NCI-H187 (cell line): ENCODE measurements at places on chromosomes 2 and 18.

- DNase-seq, result no peak
These were observed 92.3 kb upstream of the CAPN13 start for GRCh38 chr2:30899516-30900054.

DNA sequence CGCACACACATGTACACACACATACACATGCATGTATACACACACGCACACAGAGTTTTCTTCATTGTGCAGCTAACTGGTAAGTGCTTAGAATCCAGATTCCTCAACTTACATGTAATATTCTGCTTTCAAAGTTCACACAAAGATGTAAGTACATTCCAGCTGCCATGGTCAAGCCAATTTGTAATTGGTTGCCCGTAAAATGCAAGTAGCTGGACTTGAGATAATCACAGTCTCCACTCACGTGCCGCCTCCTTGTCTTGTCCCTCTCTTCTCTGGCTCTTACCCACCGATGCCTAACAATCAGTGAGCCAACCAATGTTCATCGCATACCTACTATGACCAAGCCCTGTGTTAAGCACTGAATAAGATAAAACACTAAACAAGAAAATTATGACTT lies 77.8 kb downstream of the SOCS6 start:
- no peak for DNase-seq

- peak; percentile 9 for DNase-seq
These were observed 3.2 kb downstream of the TEKT4 start for GRCh38 chr2:94874277-94874997.

GRCh38 chr18:26421931-26422330 lies 126.4 kb downstream of the KCTD1 start:
- DNase-seq, result no peak

DNA sequence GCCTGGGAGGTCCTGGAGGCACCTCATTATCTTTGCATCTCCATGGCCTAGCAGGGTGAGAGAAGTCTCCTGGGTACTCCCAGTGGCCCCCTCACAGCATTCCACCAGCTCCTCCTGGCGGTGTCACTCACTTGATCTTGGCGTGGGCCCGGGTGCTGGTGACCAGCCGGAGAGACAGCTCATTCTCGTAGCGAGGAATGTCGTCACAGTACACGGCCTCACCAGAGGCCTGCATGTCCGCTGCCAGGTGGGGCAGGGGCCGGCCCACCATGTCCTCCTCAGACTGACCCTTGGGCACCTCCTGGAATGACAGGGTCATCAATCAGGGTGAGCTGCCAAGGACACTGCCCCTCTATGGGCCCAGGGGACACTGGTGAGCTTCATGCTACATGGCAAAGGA lies 42.4 kb downstream of the XDH start:
- no peak for DNase-seq

DNA sequence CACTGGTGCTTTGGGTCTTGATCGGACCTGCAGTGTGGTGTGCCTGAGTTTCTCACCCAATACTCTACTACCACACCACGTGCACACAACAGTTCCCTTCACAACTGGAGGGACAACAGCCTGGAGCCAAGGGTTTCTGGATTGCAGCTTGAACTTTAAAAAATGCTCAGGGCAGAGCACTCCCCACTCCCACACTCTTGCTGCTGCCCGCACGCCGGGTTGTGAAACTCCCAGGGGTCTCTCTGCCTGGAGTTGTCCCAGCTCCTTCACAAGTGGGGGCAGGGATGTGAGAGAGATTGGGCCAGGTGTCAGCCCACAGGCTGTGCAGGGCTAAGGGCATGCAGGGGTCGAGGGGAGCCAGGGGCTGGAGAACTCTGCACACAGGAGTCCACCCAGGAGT lies 89.4 kb downstream of the GALR1 start:
- DNase-seq, result no peak

DNA sequence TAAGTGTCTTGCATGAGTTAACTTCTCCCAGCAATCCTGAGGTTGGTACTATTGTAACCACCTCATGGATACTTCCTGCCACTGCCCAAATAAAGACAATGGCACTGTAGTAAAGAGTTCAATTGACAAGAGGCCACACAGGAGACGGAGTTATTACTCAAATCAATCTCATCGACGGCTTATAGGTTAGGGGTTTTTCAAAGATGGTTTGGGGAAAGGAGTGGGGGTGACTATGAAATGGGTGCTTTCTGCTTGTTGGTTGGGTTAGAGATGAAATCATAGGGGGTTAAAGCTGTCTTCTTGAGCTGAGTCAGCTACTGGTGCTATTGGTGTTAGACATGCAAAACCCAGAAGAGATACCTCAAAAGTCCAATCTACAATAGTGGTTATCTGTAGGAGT lies 1258.0 kb upstream of the ZEB2 start:
- no peak for DNase-seq

GRCh38 chr2:67854103-67854743 lies 208.6 kb downstream of the C1D start:
- no peak for DNase-seq

- DNase-seq, result no peak
These were observed 32.1 kb downstream of the FBXO48 start for GRCh38 chr2:68434981-68435380.

DNA sequence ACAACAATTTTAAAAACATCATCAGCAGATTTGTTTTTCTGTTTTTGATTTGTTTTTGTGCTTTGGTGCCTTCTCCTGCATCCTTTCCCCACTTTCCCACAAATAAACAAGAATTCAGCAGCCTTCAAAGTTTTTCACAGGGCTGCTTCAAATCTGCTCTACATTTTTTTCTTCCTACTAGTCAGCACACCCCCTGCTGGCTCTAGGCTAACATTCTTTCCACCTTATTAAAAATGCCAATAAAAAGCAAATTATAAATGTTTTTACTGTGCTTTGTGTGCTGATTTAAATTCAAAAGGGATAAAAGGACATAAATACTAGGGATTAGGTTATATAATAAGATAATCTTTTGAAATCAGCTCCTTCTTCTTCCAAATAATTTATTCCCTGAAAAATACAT lies 6.2 kb upstream of the CNTNAP5 start:
- no peak for DNase-seq

- DNase-seq, result no peak
These were observed 528 bp upstream of the ATG16L1 start for GRCh38 chr2:233250985-233251305.

GRCh38 chr18:36176711-36177110 lies 10.6 kb upstream of the MOCOS start:
- no peak for DNase-seq

DNA sequence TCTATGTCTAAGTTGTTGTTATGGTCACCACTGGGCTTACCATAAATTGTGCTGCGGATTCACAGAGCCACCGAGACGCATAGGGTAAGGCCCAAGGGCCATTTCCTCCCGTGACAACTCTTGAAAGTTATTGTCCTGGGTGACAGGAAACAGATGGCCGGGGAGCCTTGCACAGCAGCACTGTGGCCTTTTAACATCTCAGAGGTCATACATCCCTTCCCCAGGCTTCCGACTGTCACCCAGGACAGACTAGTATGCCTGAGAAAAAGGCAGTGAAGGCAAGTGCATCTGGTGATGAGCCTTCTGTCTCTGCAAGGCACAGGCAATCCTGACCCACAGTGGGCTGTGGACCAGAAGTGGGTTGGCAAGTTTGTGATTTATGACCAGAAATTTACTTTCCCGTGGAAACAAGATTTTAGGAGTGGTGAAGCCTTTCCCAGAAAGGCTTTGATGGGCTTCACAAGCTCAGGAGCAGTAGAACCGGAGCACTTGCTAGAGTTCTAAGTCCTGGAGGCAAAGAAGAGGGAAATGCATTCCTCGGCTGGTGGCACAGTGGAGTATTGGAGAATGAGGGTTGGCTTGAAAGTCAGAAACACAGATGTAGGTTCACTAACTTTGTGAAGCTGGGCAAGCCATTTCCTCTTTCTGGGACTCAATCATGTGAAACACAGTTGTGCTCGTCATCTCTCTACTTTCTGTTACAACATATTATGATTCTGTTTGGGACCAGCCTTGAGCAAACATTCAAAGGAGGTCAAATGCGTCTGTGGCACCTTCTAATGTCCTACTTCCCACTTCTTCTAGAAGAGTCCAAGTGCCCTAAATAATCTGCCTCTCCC lies 2.0 kb upstream of the CAPN14 start:
- no peak for DNase-seq

DNA sequence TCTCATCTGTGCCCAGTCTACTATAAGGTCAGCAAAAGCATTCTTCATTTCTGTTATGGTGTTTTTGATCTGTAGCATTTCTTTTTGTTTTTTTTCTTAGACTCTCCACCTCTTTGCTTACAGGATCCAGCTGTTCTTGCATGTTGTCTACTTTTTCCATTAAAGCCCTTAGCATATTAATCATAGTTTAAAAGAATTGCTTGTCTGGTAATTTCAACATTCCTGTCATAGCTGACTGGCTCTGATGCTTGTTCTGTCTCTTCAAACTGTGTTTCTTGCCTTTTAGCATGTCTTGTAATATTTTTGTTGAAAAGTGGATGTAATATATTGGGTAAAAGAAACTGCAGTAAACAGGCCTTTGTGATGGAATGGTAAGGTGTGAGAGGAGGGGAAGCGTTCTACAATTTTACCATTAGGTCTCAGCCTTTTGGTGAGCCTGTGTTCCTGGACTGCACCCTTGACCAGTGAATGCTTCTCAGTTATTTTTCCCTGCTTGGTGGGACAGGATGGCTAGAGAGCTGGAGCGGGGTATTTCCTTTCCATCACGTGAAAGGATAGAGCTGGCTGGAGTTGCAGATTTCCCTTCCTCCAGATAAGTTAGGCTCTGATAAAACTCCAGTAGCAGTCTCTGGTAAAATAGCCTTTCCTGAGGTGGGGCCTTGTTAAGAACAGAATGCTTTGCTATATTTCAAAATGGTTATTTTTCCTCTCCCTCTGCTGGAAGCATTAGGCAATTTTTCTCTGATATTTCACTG lies 65.4 kb downstream of the PLA2R1 start:
- DNase-seq, result no peak

DNA sequence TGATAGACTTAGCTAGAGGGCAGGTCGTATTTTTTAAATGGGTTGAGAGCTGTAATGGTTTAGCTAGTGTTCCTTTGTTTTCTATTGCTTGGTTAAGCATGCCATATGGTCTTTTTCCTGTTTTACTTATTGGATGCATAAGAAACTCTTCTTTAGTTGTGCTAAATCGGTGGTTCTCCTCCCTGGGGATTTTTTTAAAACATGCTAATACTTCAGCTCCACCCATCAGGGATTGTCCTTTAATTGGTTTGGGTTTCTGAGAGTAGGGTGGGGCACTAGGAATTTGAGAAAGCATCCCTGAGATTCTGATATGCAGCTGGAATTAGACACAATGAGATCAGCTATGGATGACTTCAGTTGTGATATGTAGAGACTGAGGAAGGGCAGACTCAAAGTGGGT lies 497.2 kb downstream of the THSD7B start:
- no peak for DNase-seq

GRCh38 chr2:146598791-146599190 lies 1246.0 kb upstream of the ACVR2A start:
- no peak for DNase-seq

DNA sequence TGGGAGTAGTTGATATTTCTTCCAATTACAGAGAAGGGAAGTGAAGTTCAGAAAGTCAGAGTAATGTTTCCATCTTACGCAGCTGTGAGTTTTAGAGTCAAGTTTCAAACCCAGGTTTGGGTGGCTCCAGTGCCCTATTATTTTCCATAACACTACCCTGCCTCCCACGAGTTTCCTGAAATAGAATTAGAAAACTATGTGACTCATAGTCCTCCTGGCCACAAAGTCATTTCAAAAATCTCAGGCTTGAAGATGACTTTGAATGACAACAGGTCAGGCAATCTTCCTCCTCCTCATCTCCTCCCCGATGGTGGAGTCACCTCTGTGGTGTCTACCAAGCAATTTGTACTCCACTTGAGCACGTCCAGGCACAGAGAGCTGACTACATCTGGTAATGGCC lies 212.3 kb upstream of the TRIB2 start:
- no peak for DNase-seq

DNA sequence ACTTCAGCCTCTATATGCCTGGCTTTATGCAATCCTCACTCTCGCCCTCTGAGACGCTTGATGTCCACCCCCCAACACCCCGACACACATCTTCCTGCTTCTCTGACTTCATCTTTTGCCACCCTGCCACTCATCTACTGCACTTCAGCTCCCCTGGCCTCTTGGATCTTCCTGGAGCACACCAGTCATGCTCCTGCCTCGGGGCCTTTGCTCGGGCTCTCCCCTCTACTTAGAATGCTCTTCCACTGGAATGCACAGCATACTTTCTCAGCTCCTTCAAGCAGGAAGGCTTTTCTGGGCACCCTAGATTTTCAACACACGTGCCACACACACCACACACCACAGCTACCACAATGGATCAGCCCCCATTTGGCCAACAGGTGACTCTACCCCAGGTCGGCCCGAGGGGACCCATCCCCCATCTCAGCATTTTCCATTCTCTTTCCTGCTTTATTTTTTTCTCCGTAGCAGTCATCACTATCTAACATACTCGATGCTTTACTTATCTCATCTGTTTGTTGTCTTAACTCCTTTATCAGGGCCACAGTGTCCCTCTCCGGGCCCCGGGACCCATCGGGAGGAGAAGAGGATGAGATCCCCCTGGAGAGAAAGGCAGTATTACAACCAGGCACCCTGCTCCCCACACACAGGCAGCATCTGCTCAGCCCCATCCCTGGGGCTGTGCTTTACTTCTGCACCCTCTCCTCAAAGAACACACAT lies 2.3 kb downstream of the RUFY4 start:
- DNase-seq, result no peak

DNA sequence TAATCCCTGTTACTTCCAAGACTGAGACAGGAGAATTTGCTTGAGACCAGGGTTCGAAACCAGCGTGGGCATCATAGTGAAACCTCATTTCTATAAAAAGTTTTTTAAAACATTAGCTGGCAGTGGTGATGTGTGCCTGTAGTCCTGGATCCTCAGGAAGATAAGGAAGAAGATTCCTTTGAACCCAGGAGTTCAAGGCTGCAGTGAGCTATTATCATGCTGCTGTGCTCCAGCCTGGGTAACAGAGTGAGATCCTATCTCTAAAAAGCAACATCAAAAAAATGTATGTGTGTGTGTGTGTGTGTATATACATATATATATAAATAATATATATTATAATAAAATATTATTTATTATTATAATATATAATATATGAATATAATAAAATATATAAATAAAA lies 1417.6 kb upstream of the CDH2 start:
- no peak for DNase-seq

- DNase-seq, result no peak
These were observed 79.8 kb downstream of the TRAPPC8 start for GRCh38 chr18:31863103-31863502.

DNA sequence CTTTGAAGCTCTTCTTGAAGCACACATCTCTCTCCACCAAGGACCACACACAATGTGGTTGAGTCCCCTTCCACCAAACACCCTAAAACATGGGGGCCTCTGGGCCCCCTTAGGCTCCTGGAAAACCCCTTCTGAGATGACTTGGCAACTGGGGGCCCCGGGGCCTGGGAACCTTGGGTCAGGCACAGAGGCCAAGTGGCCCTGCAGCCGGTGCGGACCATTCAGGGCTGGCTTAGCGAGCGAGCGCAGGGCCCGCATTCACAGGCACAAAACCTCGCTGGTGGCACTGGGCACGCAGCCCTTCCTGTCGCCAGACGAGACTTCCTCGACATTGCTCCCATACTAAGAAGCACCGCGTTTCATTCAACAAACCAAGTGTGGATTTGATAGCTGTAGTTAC lies 111.2 kb upstream of the ID2 start:
- no peak for DNase-seq
